Caki2 (cell line): ENCODE measurements at places on chromosomes 11 and 22.

- DNase-seq: no peak
Observed at GRCh38 chr22:40107851-40108378, 69.8 kb upstream of the TNRC6B start.

GRCh38 chr11:2482204-2482603 lies 37.4 kb downstream of the KCNQ1 start:
- DNase-seq: no peak

GRCh38 chr11:47595029-47595428 lies 818 bp upstream of the C1QTNF4 start:
- DNase-seq: no peak

- no peak for DNase-seq
Observed at GRCh38 chr22:47207846-47208554, 445.6 kb downstream of the TBC1D22A start.

GRCh38 chr11:35216962-35217678 lies 78.1 kb downstream of the CD44 start:
- no peak for DNase-seq

DNA sequence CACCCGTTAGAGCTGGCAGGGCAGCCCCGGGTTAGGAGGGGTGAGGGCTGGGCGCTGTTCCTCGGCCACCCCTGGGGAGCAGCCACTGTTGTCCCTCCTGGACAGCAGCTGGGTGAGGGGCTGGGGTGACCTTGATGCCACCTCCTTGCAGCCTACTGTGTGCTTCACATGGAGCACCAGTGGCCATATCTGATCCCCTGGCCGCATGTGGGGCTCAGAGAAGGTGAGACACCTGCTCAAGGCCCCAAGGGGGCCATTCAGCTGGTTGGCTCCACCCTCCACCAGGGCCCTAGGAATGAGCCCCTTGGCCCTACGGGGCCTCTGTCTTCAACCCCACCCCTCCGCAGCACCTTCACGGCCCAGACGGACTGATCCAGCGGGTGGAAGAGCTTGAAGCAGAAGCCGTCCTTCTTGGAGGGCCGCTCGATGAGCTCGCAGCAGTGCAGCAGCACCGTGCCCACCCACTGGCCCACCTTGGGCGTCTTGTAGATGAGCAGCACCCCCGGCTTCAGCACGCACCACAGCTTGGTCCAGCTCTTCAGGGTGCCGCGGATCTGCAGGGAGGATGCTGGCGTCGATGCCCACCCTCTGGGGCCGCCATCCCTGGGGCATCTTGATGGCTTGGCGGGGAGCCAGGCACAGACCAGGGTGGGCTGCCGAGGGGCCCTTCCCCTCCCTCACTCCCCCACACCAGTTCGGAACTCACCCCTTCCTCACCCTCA lies 44.9 kb downstream of the OSBPL5 start:
- DNase-seq: no peak

- no peak for DNase-seq
Observed at GRCh38 chr22:19871023-19871844, 16.6 kb upstream of the GNB1L start.

DNA sequence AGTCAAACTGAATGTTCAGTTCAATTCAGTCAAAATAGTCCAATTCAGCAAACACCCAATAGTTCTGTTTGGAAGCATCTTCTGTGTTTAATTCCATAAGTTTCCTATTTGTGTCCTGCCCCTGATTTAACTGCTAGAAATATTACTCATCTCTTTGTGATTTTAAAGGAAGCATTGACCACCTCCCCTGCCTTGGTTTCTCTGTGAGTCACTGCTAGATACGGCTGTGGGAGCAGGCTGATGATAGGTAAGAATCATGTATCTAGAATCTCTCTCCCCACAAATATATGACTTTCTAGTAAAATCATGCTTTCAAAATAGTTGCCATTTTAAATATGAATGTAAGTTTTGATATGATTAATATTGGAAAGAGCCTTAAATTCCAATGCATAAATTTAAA lies 888.5 kb downstream of the NTM start:
- DNase-seq: no peak

GRCh38 chr11:37724315-37724714 lies 1126.3 kb upstream of the RAG2 start:
- no peak for DNase-seq

DNA sequence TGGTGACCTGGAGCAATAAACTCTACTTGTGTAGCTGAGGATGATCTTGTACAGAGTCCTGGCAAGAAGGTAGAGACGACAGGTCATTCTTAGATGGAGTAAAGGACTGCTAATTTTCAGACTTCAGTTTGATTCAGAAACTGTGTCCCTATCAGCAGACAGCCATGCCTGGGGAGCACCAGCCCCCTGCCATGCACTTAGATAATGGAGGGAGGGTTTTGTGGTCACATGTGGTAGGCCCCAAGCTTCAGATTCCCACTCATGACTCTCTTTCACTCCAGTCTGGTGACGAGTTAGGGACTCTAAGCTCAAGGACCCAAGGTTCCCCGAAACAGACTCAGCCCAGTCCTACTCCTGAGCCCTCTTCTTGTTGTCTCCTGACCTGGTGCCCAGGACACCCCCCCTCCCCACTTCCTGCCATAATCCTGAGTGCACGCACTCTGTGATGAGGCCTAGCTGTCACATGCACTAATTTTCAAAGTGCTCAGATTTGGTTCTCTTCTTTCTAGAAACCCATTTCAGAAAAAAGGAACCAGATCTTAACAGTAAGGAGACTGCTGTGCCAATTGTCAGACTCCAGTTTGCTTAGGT lies 10.2 kb upstream of the AMPD3 start:
- DNase-seq: no peak

GRCh38 chr11:13329670-13330356 lies 52.2 kb downstream of the BMAL1 start:
- DNase-seq: no peak

DNA sequence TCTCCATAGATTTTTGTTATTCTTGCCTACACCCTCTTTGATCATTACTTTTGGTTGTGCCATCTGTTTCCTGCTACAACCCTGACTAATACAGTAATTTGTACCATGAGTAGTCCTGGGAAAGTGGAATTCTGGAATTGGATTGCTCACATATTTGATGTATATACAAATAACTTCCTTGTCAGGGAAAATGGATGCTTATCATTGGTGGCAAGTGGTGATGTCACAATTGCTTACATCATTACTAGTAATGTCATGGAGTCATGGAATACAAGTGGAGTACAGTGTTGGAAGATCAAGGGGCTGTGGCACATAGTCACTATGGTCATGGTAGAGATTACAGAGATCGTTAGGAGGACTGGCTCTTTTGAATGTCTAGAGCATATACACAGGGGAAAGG lies 24.4 kb downstream of the AASDHPPT start:
- peak; percentile 13 for DNase-seq

DNA sequence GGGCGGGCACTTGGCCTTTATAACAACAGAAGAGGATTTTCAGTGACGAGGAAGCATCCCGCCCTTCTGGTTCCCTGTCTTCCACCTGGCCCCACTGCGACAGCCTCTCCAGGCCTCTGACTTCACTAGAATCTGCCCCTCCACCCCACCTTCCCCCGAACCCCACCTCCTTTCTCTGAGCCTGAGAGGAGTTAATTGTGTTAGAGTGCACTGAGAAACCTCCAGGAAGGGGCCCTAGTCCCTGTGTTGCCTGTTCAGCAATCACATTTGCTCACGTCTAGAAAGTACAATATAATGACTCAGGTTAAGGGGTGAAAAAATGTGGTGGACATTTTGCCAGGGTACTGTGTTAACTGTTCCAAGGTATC lies 38.8 kb downstream of the PTPRJ start:
- no peak for DNase-seq

GRCh38 chr22:36277482-36278291 lies 24.8 kb downstream of the APOL1 start:
- peak; percentile 62 for DNase-seq

GRCh38 chr11:132704781-132705375 lies 827.4 kb downstream of the OPCML start:
- DNase-seq: peak; percentile 79
